ENCODE measurements at places on chromosomes 11 and 22.
A peak's percentile ranks its signal among the peaks of the same experiment; 100 is the strongest.

DNA sequence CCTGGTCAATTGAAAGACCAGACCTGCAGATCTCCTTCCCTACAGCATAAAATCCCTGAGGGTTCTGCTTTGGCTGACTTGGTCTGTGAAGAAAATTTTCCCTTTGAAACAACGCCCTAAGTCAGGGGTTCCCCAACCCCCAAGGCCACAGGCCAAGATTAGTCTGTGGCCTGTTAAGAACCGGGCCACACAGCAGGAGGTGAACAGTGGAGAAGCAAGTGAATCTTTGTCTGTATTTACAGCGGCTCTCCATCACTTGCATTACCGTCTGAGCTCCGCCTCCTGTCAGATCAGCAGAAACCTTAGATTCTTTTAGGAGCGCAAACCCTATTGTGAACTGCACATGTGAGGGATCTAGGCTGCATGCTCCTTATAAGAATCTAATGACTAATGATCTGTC is 38.2 kb downstream of the CCDC83 start:
- peak; percentile 68 for DNase-seq

- DNase-seq, result no peak
These were observed 12.2 kb downstream of the NEAT1 start for GRCh38 chr11:65434667-65435410.

DNA sequence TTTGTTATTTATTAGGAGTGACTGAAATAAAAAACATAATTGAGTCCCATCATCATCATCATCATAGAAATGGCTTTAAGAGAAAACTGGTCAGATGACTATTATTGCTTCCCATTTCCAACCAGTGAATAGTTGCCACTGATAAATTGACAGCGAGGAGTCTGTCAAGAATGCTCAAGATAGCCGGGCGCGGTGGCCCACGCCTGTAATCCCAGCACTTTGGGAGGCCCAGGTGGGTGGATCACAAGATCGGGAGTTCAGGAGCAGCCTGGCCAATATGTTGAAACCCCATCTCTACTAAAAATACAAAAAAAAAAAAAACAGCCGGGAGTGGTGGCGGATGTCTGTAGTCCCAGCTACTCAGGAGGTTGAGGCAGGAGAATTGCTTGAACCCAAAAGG is 1.9 kb downstream of the WBP2NL start:
- no peak for DNase-seq

DNA sequence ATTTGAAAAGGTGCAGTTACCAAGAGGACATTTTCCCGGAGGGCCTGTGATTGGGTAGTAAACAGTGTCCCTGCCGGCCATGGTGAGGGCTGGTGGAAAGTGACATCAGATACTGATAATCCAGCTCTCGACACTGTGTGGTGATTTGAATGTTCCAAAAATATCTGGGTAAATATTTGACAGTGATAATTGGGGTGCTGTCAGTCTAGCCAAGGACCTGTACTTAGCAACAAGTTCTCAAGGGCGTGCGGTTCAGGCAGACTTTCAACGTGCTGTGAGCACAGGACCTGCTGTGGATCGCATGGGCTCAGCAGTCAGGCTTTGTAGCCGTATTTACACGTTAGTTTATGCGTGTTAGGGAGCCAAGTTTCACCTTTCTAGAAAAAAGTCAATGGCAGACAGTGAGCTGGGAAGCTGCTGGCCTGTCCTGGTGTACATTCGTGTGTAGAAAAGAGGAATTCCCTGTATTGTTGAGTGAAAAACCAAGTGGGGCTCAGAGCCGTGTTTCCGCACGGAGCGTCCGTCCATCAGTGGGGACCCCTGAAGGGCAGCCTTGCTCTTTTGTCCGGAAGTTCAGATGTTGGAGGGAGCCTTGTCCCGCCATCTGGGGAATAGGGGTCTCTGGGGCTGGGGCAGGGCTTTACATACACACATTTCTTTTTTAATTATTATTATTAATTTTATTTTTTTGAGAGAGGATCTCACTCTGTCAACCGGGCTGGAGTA is 11.3 kb downstream of the TRMU start:
- no peak for DNase-seq

DNA sequence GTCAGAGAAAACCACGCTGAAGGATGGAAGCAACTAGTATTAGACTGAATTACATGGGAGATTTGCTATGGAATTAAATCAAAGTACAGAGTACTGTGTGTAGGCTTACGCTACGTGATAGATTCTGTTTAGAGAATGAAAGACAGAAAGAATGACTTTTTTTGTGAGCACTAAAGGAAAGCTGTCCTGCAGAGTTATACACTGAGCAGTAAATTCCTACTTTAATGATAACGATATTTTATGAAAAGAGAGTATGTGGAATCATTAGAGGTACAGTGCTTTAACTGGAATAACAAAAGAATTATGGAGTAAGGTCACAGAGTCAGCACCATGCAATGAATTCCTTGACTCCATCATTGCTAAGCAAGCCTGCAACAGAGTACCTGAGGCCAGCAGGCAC is 295.3 kb upstream of the SYN3 start:
- DNase-seq, result no peak

GRCh38 chr11:112348480-112349029 is 87.9 kb upstream of the PLET1 start:
- DNase-seq, result no peak

GRCh38 chr11:31757260-31757835 is 53.8 kb downstream of the PAX6 start:
- no peak for DNase-seq

- DNase-seq, result no peak
These were observed 41.6 kb downstream of the WEE1 start for GRCh38 chr11:9615031-9615451.

DNA sequence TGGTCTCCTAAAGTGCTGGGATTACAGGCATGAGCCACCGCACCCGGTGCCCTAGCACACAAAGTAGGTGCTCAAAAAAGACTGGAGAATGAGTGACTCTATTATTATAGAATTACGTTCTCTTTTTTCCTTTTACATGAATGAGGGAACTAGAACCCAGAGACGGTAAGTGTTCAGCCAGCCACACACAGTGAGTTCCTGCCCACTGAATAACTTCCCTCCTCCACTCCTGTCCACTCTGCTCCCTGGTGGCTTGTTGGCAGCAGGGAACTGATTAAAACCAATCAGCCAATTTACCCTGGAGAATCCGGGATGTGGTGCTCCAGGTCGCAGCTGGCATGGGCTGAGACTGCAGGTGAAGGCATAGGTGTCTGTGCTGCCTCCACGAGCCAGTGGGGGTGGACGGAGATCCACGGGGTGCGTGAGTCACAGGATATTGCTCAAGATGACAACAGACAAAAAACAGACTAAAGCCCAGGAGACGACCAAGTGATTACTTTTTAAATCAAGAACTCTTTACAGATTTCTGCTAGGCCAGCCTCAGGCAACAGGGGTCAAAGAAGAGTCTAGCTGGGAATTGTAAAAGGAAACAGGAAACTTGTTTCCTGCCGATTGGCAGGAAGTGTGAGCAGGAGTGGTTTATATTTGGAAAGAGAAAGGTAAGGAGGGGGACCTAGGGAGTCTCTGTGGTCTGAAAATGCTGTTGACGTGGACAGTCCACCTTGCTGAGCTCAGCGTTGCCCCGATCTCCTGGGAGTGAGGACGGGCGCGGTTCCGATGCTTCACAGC is 95.2 kb upstream of the TP53I11 start:
- no peak for DNase-seq

GRCh38 chr22:46914916-46915894 is 152.8 kb downstream of the TBC1D22A start:
- DNase-seq, result no peak

- DNase-seq, result no peak
These were observed 93.9 kb upstream of the API5 start for GRCh38 chr11:43217849-43218248.

DNA sequence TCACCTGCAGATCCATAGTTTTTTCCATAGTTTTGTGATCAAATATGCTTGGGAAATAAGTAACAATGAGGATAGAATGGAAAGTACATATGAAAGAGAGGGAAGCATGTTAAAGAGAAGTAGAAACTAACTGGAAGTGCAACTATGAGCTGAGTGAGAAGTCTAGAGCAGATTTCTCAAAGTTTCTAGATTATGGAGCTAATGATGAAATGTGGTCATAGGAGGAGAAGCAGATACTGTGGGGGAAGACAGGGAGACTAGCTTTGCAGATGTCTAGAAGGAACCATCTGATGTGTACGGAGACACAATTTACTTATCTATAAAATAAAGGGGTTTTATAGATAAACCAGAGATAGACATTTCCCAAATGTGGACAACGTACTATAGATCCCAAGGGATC is 37.1 kb downstream of the RELT start:
- DNase-seq, result no peak

DNA sequence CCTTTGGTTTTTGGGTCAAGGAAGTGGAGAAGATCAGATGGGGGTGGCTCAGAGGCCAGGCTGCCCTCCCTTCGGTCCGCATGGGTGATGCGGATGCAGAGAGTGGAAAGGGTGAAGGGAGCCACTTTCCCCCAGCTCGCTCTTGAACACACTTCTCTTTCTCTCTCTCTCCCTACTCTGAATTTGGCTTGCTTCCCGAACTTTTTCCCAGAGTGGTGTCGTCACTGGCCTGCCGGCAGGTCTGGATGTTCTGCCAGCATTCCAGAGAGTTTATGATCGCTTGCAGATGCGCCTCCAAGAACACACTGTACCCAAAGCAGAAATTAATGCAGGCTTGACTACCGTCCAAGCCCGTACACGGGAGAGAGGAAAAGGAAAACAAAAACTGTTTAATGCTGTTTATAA is 103.2 kb downstream of the ZBTB16 start:
- no peak for DNase-seq

GRCh38 chr11:110087812-110088534 is 5.2 kb upstream of the ZC3H12C start:
- DNase-seq, result no peak

DNA sequence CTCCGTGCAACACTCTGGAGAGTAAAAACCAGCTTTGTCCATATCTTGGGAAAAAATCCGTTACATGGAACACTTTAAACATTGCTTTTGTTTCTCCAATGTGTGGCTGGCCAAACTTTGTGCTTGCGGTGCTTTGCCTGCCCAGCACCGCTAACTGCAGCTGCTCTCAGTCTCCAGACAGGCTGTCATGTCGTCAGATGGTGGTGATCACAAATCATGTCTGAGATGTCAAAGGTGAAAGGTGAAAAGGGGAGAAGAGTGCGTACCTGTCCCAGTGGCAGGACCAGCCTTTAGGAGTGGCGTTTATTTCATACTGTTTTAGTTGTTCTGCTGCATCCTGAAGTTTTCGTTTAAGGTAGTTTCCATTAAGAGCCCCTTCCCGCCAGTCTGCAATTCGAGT is 17.1 kb upstream of the AGBL2 start:
- DNase-seq, result no peak
